Cortex of kidney (tissue), 1 donor: ENCODE measurements at places on chromosomes 1 and 21.

DNA sequence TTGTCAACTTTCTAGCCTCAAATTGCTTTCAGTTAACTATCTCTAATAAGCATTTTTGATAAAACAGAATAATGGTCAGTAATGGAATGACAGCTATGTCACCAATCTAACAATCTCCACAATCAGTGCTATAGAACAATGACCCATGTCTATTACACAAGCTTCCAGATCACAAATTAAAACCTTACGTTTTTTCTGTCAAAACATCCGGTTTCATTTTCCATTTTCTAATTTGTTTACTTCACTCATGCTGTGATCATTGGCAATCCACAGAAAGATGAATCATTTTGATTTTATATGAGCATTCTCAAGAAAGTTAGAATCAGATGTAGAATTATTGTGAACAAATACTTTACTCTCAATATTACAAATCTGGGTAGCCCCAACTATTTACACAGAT is 80.3 kb downstream of the KCNT2 start:
- DNase-seq: no peak

DNA sequence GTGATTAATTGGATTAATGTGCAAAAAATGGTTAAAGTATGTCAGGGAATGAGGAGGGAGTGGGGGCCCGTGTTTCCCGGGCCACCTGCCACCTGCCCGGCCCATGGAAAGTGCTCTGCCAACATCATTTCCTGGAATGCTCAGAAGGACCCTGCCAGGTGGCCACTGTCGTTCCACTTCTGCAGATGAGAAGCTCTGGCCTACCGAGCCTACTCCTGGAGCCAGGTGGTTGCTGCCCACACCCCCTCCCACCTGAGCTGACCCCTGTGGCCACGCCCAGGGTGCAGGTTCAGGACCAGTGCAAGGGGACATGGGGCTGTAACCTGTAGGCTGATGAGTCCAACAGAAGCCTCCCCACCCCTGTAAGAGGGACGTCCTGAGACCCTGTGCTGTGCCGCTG is 99.7 kb downstream of the PRDM16 start:
- no peak for DNase-seq

GRCh38 chr1:84192681-84193080 is 48.6 kb downstream of the PRKACB start:
- DNase-seq: no peak

- DNase-seq: no peak
Measured at GRCh38 chr1:64135462-64136223, 67.8 kb upstream of the UBE2U start.

GRCh38 chr1:58746757-58747156 is 37.1 kb downstream of the JUN start:
- DNase-seq: no peak

DNA sequence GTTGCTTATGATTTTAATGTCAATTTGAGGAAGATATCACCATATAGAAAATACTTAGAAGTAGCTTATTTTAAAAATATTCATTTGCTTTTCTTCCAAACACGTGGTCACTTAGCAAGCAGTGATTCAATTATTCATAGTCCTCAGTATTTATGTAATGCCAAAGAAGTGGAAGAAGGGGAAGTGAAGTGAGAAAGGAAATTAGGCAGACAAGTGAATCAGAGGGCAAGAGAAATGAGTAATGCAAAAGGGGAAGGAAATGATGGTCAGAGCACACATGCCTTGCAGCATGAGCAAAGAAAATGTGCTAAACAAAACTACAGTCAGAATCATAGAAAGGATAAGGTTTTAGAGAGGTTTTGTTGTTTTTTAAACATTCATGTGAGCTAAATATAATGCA is 31.8 kb downstream of the SDCCAG8 start:
- no peak for DNase-seq

GRCh38 chr1:171495444-171495843 is 10.1 kb downstream of the PRRC2C start:
- no peak for DNase-seq

DNA sequence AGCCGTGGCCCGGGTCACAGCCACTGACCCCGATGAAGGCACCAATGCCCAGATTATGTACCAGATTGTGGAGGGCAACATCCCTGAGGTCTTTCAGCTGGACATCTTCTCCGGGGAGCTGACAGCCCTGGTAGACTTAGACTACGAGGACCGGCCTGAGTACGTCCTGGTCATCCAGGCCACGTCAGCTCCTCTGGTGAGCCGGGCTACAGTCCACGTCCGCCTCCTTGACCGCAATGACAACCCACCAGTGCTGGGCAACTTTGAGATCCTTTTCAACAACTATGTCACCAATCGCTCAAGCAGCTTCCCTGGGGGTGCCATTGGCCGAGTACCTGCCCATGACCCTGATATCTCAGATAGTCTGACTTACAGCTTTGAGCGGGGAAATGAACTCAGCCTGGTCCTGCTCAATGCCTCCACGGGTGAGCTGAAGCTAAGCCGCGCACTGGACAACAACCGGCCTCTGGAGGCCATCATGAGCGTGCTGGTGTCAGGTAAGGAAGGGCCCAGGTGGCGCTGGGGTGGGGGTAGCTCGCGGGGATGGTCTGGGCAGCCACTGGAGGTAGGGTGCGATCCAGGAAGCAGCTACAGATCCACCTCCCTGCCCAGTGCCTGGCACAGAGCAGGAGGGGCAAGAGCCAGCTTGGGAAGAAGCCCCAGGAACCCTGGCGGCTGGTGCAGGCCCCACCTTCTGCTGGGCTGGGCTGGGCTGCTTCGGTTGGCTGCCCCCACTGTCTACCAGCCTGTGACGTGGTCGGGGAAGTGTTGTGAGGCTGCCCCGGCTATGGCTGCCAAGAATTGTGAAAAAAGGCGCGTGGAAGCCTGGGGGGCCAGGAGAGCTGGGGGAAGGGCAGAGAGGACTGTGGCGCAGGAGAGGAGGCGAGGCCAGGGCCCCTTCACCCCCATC is 3.8 kb downstream of the CELSR2 start:
- DNase-seq: no peak

DNA sequence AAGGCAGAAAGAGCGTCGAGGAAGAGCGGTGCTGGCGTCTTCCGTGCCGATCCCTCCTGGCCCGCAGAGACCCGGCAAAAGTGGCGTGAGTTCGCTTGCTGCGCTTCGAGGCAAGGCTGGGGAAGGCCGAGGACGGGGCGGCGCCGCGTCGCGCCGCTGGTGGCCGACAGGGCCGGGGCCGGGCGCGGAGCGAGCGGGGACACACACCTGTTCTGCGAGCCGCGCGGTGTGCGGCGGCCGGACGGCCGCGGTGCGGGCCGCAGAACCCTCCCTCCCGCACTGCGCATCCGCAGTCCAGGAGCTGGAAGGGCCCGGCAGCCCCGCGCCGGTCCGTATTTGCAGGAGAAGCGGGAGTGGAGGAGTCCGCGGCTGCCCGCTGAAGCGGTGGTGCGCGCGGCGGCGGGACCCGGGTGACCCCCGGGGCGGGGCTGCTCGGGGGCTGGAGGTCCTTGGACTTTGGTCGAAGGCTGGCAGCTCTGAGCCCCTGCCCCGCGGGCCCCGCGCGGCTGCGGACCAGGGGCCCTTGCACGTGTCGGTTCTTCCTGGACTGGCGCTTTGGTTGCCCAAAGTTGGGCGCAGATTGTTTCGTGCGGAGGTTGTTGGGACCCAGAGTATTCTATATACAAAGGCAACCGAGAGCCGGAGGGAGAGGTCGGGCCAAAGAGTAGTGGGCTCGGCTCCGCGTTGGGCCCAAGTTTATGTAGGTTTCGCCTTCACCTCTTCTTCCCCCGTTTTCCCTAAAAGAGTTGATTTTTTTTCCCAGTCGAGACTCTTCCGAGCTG is 2.6 kb downstream of the RNF220 start:
- no peak for DNase-seq

- DNase-seq: no peak
Measured at GRCh38 chr21:42793774-42794173, 85.6 kb downstream of the WDR4 start.

DNA sequence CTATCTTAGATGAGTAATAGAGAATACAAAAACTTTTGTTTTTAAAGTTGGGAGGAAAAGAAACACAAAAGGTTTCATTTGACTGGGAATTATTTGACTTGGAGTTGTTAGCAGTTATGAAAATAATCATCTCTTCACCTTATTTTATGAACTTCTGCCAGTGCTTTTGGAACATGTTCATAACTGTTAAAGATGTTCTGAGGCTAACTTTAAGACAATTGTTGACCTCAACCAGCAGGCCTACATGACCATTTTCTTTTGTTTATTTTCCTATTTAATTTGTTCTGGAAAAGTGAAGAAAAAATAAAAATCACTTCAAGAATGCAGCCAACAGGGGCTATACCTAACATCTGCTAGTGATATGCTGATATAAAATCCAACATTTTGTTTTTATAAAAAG is 37.4 kb downstream of the JAM2 start:
- no peak for DNase-seq

- no peak for DNase-seq
Measured at GRCh38 chr1:6110326-6110725, 64.6 kb downstream of the KCNAB2 start.

- DNase-seq: no peak
Measured at GRCh38 chr21:40176724-40177123, 309.5 kb downstream of the PCP4 start.

GRCh38 chr1:176315519-176316220 is 108.6 kb upstream of the COP1 start:
- no peak for DNase-seq

DNA sequence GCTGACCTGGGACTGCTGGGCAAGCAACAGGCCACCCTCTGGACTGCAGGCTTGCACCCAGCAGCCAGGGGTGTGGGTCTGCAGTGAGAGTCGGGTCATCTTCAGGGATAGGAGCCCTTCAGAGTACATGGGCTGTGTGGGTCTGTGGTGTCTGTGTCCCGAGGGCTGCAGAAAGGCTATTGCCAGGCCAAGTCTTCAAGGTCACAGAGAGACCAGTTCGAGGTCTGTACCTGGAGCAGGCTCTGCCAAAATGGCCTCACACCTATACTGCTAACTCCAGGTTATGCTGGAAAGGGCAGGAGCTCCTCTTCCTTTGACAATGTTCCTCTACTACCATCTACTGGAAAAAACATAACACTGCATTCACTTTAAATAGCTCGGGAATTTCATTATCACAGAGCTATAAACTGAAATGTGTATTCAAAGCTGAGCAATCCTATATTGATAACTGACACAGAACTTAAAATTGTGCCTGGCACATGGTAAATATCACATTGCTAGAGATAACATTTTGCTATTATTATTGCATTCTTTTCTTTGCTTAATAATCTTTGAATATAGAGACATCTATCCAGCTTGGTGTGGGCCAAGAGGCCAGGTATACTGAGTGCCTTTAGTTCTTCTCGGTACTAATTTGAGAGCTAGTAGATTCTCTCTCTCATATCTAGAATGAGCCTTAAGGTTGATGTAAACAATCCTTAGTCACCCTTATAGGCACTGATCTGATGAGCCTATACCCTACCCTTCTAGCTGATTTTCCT is 6.9 kb upstream of the DNAH14 start:
- DNase-seq: no peak

DNA sequence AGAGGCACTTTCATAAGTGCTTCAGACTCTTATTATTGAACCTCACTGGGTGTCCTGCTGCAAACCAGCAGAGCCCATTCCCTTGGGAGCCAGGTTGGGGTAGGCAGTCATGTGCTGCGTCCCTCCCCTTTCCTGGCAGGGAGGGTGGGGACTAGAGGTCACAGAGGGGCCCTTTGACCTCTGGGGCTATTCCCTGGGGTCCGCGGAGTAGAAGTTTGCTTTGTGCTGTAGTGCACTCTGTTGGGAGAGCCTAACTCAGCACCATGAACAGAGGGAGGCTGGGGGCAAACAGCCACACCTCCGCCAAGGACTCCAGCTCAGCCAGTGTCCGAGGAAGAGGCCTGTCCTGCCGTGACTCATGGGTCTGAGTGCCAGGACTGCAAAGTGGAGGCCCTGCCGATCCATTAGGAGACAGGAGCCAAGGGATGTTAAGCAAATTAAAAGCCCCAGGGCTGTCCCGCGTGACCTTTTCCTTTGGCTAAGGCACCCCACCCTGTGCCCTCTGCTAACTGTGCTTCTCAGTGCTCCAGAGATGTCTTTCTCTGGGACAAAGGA is 3.0 kb upstream of the IGSF21 start:
- no peak for DNase-seq

GRCh38 chr1:207495801-207496792 is at the start of gene CR1:
CR1 (plus strand) TSS chr1:207496157; CDS start chr1:207496268, 111 bp downstream.
- DNase-seq: no peak

GRCh38 chr1:201626629-201627275 is 87.8 kb downstream of the NAV1 start:
- DNase-seq: no peak

DNA sequence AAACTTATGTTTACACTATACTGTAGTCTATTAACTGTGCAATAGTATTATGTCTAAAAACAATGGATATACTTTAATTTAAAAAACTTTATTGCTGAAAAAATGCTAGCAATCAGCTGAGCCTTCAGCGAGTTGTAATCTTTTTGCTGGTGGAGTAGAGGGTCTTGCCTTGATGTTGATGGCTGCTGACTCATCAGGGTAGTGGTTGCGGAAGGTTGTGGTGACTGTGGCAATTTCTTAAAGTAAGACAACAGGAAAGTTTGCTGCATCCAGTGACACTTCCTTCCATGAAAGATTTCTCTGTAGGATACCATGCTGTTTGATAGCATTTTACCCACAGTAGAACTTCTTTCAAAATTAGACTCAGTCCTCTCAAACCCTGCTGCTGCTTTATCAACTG is 234.7 kb upstream of the CSF3R start:
- DNase-seq: no peak

DNA sequence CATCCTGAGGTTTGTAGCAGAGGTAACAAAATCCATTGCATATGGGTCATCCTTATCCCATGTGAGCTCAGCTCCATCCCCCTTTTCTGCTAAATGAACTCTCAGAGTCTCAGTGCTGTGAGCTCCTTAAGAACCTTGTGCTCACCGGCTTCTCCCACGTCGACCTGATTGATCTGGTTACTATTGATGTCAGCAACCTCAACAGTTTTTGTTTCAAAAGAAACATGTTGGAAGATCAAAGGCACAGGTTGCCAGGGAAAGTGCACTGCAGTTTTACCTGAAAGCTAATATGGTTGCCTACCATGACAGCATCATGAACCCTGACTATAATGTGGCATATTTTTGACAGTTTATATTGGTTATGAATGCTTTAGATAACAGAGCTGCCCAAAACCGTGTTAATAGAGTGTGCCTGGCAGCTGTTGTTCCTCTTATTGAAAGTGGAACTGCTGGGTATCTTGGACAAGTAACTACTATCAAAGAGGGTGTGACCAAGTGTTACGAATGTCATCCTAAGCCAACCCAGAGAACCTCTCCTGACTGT is 131.4 kb downstream of the HS2ST1 start:
- no peak for DNase-seq
